ENCODE measurements at places on chromosomes 12 and 14.

GRCh38 chr14:67541448-67542387 is 8.6 kb downstream of the PLEKHH1 start:
- DNase-seq = no peak

GRCh38 chr12:32860192-32860591 is 36.4 kb downstream of the PKP2 start:
- DNase-seq = no peak

DNA sequence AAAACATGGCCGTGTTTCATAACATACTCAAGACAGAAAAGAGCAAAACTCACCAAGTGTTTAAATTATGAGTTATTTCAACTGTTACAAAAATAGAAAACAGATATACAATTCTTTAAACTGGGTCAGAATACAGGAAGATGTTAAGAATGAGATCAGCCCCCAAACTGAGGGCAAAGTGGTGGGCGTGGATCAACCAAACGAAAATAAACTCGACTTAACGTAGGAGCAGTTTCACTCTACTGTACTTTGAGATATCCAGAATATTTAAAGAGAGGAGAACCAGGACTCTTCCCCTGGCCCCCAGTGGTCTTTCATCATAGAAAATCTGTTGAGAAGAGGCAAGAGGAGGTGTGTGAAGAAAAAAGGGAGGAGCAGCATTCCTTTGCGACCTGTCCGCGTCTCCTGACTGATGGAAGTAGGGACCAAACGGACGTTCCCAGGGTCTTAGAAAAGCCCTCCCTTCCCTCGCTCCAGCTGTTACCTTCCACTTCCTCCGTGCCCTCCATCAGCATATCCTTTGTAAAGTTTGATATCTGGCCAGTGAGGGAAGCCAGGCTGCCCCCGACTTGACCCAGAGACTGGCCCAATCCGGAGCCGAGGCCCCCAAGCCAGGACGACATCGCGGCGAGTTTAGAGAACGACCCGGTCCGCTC is 668 bp downstream of the TRIP11 start:
- no peak for DNase-seq

DNA sequence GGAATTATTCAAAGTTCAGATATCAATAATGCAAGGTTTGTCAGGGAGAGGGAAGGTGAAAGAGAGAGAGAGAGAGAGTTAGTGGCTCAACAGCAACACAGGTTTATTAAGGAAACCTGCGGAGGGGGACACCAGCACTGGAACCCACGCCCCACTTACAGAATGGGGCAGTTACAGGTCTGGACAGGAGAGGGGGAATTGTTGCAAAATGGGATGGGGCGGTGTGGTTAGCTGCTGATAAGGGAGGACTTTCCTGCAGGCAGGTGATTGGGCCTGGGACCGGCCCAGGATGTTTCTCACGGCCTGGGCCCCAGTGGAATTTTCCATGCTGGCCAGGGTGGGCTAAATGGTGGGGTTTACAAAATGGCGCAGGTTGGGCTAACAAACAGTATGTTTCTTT is 278.2 kb upstream of the SLC16A7 start:
- DNase-seq = no peak

GRCh38 chr12:56775638-56776037 is 12.5 kb downstream of the HSD17B6 start:
- DNase-seq = no peak

- DNase-seq = no peak
Observed at GRCh38 chr12:1117970-1118563, 127.0 kb downstream of the ERC1 start.

DNA sequence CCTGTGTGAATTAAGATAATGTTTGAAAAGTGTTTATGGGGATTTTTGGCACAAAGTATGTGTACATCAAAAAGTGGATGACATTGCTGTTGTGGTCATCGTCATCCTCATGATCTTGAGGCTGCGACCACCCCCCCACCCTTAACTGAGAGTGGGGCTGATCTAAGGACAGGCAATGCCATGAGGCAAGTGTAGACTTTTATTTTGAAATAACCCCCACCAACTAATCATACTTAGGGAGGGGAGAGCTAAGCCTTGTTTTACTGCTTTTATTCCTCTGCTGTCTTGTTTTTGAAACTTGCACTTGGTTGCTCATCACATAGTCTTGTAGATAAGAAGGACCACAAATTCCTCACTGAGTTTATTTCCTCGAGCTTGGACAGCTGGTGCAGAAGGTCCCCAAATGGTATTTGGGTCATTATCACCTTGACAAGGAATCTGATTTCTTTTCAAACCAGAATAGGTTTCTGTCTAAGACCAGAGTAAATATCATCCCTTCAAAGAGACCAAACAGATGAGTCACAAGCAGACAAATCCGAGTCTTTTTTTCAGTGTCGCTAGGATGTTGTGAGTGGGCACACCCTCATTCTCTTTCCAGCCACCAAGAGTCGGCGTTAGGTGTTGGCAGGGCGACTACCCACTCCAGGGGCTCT is 23.9 kb upstream of the SMOC1 start:
- no peak for DNase-seq

DNA sequence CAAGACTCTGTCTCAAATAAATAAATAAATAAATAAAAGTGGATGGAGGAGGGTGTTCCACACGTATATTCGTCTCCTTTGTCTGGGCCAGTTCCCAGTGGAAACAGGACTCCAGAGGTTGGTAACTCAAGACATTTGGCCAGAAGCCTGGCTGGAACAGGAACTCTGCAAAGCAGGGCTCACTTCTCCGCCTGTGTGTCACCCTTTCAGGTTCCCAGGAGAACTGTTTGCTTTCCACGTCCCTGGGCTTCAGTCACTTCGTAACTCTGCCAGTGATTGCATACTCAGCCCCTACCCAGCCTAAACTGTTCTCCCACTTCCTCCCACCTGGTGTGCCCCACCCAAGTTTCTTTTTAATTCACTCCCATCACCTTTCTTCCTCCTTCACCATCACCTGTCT is 7.0 kb upstream of the UBE2N start:
- no peak for DNase-seq

GRCh38 chr12:3882896-3883564 is 9.8 kb upstream of the PARP11 start:
- DNase-seq = no peak

DNA sequence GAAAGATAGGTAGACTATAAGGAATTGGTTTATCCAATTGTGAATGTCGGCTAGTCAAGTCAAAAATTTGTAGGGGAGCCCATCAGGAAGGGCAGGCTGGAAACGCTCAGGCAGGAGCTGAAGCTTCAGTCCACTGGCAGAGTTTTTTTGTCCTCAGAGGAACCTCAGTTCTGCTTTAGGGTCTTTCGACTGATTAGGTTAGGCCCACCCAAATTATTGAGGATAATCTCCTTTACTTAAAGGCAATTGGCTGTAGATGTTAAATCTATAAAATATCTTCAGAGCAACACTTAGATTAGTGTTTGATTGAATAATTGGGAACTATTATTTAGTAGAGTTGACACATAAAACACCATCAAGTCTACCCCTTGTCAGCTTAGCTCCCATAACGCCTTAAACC is 105.5 kb upstream of the ARHGAP5 start:
- DNase-seq = no peak

DNA sequence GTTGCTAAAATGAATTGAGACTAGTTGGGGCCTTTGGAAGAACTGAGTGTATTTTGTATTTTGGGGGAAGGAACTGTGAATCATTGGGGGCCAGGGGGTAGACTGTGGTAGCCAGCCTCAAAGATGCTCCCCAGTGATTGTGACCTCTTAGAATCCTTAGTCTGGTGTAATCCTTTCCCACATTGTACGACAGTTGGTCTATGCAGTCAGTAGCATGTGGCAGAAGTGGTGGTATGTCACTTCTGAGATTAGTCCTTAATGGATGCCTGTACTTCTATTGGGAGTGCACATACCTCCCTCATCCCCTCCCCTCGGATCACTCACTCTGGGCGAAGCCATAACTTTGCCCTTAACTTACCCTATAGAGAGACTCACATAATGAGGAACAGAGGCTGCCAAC is 48.0 kb downstream of the USP15 start:
- no peak for DNase-seq

DNA sequence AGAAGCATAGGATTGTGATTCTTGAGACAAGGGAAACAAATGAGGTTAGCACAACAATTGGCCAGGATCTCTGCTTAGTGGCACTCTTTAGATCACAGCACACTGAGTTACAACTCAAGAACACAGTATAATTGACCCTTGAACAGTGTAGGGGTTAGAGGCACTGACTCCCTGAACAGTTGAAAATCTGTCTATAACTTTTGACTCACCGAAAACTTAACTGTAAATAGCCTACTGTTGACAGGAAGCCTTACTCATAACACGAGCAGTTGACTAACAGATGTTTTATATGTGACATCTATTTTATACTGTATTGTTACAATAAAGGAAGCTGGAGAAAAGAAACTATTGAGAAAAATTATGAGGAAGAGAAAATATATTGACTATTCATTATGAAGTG is 296.1 kb downstream of the RERGL start:
- no peak for DNase-seq

GRCh38 chr14:96176811-96177211 is 27.8 kb upstream of the BDKRB2 start:
- DNase-seq = no peak

DNA sequence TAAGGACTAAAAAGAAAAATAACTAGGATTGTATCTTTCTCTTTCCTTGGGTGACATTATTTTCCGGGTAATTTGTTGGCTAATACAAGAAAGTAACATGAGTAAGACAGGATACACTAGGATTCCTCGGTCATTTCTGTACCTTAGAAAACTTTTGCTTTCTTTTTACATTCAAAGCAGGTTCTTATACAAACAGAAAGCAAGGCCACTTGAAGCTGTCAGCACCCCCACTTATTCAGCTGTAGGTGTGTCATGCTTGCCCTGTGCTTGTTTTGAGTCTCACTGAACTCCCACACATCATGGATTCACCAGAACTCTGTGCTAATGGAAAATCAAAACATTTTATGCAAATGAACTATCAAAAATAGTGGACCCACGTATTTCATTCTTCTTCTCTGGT is 266.8 kb upstream of the CLEC14A start:
- no peak for DNase-seq

DNA sequence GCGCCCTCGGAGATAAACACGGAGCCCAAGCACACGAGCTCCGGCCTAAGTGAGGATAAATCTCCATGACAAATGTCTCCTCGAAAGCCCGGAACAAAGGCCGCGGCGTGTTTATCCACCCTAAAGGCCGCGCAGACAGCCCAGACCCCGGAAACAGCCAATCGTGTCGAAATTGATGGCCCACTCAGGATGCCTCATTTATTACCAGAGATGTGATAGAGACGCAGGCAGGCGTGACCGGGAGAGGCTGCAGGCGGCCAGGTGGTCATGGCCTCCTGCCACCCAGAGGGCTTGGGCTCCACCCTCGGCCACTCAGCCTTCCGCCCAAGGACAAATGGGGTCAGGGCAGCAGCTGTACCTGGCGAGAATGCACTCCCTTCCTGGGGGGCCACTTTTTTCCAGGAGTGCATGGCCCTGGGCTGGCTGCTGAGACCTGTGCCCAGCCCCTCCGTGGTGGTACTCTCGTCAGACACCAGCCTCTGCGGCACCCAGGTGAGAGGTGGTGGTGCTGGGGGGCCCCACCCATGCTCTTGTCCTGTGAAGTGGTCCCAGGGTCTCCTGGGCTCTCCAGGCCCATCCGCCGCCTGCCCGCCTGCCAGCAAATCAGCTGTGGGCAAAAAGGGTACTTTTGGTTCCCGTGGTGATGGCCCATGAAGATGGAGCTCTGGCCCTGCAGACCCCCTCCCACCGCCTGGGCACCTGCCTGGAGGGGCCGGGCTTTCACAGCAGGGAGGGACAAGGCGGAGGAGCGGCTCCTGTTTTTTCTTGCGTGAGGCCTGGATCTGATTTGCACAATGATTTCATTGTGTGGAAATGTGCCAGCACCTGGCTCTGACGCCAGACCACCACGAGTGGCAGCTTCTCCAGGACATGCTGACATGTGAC is 211.5 kb upstream of the C14orf180 start:
- DNase-seq = no peak

DNA sequence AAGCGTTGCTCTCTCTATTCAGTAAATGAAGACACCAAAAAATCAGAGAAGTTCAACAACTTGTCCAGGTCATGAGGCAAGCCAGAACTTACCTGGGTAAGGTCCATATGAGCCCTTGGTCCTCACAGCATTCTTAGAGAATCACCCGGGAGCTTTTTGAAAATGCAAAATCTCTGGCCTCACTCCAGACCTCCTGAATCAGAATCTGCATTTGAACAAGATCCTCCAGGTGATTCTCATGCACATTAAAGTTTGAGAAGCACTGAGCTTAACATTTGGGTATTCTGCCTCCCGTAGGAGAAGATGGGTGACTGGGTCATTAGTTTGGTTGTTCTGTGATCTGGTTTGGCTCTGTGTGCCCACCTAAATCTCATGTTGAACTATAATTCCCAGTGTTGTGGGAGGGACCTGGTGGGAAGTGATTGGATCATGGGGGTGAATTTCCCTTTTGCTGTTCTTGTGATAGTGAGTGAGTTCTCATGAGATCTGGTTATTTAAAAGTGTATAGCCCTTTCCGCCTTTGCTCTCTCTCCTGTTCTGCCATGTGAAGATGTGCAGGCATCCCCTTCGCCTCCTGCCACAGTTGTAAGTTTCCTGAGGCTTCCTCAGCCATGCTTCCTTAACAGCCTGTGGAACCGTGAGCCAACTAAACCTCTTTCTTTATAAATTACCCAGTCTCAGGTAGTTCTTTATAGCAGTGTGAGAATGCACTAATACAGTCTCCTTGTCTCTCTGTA is 221.2 kb downstream of the RAD51B start:
- DNase-seq = no peak

GRCh38 chr12:87155621-87156020 is 873.6 kb downstream of the C12orf50 start:
- no peak for DNase-seq

GRCh38 chr14:89906000-89906399 is 48.5 kb downstream of the EFCAB11 start:
- DNase-seq = no peak

DNA sequence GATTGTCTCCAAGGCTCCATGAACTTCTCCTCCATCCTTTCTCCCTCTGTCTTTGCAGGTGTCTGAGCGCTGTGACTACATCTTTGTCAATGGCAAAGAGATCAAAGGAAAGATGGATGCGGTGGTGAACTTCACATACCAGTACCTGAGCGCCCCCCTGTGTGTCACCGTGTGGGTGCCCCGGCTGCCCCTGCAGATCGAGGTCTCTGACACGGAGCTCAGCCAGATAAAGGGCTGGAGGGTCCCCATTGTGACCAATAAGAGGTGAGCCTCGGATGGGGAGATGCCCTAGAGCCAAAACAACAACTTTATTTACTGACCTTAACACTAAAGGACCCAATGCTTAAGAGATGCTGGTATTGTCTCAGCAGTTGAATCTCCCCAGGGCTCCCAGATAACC is 130.0 kb downstream of the SLC15A4 start:
- DNase-seq = no peak

GRCh38 chr12:29510591-29511185 is 13.2 kb upstream of the OVCH1 start:
- no peak for DNase-seq

DNA sequence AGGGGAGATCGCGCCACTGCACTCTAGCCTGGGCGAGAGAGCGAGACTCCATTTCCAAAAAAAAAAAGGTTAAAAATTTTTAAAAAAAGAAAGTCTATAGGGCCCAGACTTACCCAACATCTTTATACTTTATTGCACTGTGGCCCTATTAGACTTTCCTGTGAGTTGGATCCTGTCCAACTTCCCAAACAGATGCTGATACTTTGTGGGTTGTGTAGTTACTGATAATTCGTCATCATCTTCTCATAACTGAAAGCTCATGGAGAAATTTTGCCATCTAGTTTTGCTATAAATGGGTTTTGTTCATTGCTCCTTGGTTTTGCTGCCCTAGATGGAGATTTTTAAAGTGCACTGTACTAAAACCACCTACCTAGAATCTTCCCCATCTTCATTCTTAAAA is 31.1 kb downstream of the APOBEC1 start:
- no peak for DNase-seq

- no peak for DNase-seq
Observed at GRCh38 chr12:47223031-47223847, 143.5 kb upstream of the AMIGO2 start.
